ENCODE measurements at places on chromosomes 1 and 21.

- no peak for DNase-seq
Observed at GRCh38 chr21:27300770-27301169, 333.9 kb upstream of the ADAMTS5 start.

DNA sequence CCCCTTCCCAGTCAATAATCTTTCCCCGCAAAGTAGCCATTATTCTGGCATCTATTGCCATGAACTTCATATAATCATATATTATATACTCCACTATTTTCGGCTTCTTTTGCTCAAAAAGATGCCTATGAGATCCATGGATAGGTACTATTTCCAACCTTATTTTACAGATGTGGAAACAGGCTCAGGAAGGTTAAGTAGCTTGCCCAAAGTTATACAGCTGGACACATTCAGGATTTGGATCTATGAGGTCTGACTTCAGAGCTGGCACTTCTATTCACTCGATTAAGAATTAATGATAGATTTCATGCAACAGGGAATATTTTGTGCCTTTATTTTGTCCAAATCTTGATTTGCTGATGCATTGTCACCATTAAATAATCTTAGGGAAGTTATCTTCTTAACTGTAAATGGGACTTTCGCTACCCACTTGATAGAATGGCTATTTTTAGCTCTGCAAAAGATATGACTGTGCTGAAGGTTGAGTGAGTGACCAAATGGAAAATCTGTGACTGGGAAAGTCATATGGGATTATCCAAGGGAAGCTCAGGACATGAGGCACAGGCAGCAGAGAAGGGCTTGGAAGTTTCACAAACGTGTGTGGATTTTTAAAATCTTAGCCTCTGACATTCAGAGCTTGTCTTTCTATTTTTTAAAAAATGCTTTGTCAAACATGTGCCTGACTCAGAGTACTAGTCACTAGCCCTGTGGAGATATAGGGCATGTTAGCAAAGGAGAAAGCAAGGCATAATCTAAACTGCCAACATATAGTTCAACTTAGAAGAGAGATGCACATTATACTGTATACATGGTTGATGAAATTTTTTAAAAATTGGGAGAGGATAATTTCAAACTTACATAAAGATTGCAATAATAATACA is 36.5 kb downstream of the GIPC2 start:
- DNase-seq, result no peak

DNA sequence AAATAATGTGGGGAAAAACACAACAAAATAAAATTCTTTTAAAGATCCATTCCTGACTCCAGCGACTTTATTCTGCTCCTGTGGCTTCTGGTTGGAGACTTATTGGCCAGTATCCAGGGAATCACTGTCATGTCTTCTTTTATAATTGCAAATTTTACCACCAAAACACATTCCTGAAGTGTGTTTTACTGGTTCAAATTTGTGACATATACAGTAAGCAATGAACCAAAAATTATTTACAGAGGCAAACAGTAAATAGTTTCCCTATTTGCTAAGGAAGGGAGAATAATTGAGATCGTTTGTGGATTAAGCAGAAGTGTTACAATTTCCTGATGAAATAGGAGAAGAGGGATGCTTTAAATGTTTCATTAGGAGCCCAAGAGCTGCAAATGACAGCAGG is 118.7 kb downstream of the ZNF281 start:
- no peak for DNase-seq

DNA sequence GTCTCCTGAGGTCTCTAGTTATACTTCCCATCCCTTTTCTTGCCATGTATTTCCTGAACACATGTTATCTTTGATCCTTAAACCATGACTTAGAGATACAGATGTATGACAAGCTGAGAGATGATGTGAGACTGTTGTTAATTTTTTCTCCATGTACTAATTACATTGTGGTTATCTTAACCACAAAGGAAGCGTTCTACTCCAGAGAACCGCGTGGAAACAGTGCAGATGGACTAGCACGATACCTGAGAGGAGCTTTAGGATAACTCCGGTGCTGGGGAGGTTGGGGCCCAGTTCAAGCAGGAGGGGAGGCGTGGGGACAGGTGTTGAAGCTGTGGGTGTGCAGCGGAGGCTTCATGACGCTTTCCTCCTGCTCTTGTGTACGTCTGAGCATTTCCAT is 17.5 kb downstream of the PDE9A start:
- DNase-seq, result no peak

GRCh38 chr1:6099787-6100765 is 54.4 kb downstream of the KCNAB2 start:
- DNase-seq, result no peak

- DNase-seq, result no peak
Observed at GRCh38 chr1:85484264-85484663, 19.3 kb upstream of the DDAH1 start.

GRCh38 chr1:192530254-192530653 is 45.3 kb upstream of the RGS1 start:
- no peak for DNase-seq

GRCh38 chr1:8015809-8016165 is 10.3 kb downstream of the ERRFI1 start:
- DNase-seq, result no peak

DNA sequence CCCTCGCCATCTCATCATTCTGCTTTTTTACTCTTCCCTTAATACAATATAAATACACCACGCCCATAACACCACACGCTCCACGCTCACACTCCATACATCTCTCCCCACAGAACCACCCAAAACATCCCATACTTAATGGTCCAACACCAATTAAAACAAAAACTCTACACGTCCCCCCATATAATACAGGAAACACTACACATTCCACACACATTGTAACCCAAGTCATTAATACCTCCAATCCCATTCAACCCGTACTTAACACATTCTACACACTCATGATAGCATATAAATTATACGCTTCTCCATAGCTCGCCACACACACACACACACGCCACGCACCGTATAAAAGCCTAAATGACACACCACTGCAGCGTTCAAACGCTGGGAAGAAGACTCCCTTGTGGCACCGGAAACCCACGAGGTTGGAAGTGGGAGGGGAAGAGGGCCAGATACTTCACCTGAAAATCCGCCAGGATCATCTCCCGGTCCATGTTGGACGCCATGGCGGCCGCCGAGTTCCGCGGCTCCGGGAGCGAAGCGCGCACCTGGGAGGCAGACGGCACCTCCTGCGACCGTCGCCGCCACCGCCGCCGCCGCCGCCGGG is 659 bp downstream of the FAF1 start:
- DNase-seq, result no peak

GRCh38 chr1:200496937-200497336 is 87.1 kb upstream of the ZNF281 start:
- DNase-seq, result no peak

DNA sequence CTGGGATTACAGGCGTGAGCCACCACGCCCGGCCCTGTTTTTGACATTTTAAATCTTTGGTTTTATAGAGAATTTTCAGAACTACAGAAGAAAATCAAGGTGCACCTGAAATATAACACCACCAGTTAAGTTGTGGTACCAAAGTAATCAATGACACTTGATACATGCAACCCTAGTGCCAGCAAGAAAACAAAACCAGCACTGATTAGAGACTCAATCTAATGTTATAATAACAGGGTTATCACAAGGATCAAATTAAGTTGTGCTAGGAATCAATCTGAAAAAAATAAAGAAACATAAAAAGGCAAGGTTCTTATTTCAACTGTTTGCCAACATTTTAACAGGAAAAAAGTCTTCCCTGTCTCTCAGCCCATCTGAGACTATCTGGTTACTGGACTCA is 23.8 kb downstream of the TGFBR3 start:
- no peak for DNase-seq

- DNase-seq, result no peak
Observed at GRCh38 chr1:77829851-77830250, 50.4 kb downstream of the MIGA1 start.

- no peak for DNase-seq
Observed at GRCh38 chr1:97308131-97308530, 586.5 kb downstream of the PTBP2 start.

GRCh38 chr1:5455056-5455455 is 537.2 kb downstream of the NPHP4 start:
- no peak for DNase-seq

DNA sequence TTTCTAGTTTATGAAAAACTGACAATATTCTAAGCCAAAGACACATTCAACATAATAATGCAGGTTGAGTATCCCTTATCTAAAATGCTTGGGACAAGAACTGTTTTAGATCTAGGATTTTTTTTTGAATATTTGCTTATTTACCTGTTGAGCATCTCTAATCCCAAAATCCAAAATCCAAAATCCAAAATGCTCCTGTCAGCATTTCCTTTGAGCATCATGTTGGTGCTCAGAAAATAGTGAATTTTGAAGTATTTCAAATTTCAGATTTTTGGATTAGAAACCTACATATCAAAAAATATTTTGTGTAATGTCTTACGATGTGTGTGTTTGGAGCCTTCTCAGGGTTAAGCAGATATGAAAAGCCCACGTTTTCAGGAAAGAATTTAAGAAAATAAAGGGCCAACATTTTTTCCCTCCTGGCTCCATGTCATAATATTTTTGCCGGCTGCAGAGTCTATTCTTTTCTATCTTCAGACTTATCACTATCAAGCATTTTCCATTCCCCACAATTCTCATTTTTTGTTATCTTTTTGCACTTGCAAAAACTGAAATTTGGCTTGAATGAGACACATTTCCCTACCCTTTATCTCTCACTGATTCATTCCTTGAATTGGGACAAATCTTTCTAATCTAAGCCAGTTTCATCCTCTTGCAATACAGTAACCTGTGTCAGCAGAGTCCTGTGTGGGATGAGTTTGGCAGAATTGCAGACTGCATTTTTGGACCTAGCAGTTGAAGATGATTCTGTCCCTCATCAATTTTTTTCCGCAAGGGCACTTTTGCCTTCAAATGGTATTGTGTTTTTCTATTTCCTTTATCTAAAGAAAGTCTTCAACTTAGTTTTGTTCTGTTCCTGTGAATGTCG is 233.9 kb downstream of the DISC1 start:
- DNase-seq, result no peak

GRCh38 chr21:29610779-29611360 is 312.1 kb downstream of the BACH1 start:
- DNase-seq, result no peak

GRCh38 chr1:246775531-246776385 is 51.5 kb downstream of the SCCPDH start:
- DNase-seq, result no peak

DNA sequence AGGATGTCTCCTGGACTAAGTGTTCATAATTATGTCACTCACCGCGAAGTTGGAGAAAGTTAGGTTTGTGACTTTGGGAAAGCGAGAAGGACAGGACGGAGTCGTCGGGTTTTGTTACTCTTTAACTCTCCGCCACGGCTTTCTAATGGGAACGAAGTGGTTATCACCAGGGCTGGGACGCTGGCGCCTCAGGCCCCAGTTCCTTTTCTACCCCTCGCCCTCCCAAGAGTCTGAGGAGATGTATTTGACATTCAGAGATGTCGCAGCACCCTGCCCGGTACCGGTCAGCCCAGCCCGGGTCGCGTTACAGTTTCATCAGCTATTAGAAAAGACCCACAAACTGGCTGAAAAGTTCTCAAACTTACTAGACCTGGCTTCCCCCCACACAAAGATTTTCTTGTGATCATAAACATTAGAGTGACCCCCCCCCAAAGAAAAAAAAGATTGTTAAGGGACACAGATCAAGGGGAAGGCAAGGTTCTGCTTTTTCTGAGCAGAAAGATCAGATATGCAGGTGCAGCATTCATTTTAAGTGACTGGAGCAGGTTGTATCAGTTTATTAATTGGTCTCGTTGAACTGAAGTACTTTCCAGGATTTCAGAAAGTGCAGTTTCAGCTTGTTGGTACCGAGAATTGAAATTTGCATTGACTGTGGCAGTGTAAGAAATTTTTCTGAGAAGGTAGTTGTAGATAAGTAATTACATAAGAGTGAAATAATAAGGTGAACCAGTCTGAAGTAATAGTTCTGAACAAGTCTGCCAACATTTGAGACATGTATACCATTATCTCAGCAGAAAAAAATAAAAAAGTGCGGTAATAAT is 859 bp upstream of the ZBTB18 start:
- no peak for DNase-seq

- DNase-seq, result no peak
Observed at GRCh38 chr1:231527586-231528171, 790 bp upstream of the TSNAX start.

GRCh38 chr1:28582248-28582615 is 9.8 kb upstream of the RAB42 start:
- DNase-seq, result no peak

DNA sequence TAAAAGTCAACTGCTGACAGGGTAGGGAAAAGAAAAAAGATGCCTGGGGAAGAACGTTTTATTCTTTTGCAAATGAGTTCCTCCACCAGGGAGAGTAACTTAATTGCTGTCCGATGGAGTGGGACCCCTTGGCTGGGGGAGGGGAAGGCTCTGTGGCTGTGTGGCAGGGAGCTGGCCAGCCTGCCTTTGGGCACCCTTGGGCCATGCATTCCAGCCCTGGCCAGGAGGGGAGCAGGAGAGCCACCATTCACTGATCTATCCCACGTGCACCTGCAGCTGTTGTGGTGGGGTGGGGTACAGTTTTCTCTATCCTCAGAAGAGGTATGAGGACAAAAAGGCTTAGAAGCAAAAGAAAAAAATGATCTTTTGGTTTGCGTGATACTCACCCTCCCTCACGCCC is 116.9 kb downstream of the KCNK1 start:
- no peak for DNase-seq

DNA sequence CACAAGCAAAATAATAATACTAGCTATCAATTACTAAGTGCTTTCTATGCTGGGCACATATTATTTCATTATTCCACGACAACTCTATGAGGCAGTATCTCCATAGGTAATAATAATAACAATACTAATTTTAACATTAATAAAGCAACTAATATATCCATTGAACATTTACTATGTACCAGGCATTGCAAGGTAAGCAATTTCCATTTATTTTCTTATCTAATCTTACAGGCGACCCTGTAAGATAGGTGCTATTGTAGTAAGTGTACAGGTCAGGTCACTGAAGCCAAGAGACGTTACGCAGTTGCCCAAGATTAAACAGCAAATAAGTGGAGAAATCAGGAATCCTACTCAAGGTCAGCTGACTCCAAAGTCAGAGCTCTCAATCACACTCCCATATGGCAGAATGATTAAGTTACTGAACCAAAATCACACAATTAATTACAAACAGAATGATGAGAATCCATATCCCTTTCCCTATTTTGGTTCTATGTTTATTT is 198.4 kb downstream of the SLC45A1 start:
- no peak for DNase-seq

DNA sequence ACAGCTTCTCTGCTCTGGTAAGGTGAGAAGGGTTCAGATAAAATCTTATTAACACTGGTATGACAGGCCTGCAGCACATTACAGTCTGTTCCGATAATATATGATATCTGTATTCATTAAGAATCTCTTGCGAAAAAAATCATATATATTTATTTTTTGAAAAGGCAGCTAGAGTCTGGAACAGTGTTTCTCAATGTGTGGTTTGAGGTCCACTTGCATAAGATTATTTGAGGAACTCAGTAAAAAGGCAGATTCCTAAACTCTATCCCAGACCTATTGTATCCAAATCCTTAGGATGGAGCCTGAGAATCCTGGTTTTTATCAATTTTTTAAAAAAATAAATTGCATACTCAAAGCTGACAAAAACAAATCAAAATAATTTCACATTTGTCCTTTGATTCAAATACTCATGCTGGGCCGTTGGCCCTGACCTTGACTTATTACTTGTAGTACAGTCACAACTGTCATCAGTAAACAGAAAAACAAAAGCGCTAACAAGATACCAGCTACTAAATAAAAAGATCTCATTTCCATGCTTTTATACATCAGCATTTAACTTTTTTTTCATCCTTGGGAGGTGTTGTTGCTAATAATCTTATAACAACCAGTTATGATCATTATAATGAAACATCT is 60.6 kb downstream of the RGS2 start:
- no peak for DNase-seq

- no peak for DNase-seq
Observed at GRCh38 chr1:181135437-181135731, 46.9 kb downstream of the IER5 start.

GRCh38 chr1:1150100-1150499 is 23.6 kb upstream of the TTLL10 start:
- no peak for DNase-seq
